HuH-7.5 (cell line): ENCODE measurements at places on chromosomes 12 and 14.

DNA sequence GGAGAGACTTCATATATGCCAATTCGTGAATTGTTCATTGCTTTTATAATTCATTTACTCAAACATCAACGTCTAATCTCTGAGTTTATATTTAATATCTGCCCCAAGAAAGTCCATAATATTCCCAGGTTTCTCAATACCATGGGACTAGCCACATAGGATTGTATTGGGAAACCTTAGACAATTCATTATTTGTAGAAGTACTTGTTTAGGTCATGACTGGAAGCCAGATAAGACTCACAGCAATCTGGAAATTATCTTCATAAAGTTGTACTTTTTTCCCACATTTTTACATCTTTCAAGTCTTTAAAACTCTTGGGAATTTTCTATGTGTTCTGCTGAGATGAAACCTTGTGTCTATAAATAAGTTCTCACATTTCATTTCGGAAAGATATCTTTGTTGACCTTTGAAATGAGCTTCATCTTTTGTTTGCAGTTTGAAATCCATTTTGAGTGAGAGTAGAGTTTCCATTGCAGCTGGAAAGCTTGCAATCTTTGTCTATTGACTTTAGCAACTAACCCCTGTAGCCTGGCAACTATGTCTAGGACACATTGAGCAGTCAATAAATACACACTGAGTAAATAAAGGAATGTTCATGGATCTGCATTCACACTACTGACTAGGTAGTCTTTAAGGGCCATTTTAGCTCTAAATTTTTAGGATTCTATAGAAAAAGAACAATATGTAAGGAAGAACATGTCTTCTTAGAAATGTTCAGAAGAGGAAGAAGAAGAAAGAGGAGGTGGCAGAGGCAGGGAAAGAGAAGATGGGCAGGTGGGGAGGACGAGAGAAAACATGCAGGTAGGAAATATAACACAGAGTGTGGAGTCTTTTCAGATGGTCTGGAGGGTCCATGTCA, 154.4 kb downstream of the LRIG3 start:
- DNase-seq: peak; percentile 19

DNA sequence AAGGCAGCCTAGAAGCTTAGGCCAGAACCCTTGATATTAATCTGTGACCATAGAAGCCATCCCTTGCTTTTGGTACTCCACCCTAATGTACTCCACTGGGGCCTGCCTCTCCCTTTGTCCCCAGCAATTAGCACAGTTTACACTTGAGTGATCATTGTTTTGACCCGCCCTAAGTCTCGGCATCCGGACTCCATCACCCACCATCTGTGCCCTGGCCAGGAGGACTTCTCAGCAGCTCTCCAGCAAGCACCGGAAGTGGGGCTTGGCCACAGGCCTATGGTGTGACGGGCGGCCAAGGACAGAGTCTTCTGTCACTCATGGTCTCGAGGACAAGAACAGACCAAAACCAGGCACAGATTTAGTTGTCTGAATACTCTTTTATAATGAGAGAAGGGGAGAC, 126.5 kb upstream of the NTF3 start:
- DNase-seq: no peak

- no peak for DNase-seq
These were observed 573.2 kb downstream of the PRKD1 start for GRCh38 chr14:29354486-29354885.

GRCh38 chr14:94640721-94641631, 28.8 kb downstream of the SERPINA3 start:
- no peak for DNase-seq

GRCh38 chr14:43503508-43503907, 1003.6 kb downstream of the FSCB start:
- no peak for DNase-seq

- no peak for DNase-seq
These were observed 15.5 kb upstream of the TSPAN9 start for GRCh38 chr12:3061501-3062215.

DNA sequence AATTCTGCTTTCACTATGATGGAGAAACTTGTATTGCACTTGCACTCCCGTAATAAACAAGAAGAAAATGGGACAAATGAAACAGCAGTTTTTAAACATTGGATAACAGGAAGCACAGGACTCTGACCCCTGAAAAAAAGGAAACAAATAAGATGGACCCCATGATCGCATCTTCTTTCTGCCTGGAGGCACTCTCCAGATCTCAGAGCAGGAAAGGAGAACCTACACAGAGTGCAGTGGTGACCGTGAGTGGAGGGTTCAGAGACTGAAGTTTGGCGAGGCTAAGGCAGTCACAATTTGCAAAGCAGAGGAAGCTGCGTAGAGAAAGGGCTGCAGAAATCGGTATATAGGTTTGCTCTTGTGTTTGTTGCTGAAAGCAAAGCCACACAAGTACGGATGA, 6.1 kb upstream of the FGF6 start:
- DNase-seq: no peak

DNA sequence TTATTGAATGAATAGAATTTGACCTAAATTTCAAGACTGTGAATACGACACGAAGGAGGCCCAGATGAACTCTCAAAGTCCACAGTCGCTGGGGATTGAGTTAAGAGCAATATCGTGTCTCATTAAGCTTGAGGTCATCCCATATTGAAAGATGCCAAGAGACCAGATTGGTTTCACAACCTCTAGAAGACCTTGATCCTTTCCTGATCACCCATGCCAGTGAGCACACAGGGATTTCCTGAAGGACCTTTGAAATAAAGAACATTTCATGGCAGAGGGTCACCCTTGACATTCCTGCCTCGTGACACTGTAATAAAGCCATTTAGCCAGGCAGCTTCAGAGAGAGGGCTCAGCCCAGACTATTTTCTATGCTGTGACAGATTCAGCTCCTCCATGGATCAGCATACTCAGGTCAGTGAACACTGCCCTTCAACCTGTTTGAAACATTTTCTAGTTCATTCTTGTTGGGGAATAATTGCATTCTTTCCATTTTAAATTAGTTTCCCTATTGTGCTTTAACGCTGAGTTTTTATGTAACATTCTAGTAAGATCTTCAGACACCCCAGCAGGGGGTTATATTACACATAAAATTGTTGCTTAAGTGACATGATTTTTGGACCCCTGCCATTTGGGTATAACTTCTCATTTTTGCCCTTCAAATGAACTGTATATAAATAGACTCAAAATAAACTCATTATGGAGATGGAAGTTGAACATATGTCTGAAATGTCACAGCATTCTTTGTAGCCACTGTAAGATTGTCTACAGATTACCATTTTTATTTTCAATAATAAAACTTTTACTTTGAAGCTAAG, 213.2 kb downstream of the C12orf50 start:
- DNase-seq: no peak

GRCh38 chr12:59847127-59847526, 251.3 kb downstream of the SLC16A7 start:
- no peak for DNase-seq

DNA sequence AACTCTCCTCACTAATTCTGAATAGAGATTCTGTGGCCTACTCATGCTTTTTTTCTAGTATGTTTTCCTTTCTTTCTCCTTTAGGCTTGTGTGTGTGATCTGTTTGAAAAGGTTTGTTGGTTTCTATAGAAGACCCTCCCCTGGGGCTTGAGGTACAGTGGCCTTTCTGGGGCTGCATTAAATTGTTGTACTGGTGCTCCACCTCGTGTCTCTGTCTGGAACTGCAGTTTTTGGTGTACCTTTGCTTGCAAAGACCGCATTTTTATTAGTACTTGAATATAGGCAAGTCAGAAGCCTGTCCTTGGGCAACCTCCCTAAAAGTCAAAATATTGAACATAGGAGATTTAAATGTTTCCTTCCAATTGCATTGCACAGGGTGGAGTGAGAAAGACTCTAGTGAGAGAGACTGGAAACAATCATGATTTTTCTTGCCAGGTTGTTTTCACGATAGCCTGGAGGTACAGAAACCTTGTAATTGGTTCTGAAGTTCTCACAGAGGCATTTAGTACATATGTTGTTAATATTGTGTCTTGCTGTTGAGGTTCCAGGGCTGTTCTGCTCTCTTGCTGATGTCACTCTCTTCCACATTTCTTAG, 39.0 kb downstream of the SLCO1B1 start:
- peak; percentile 2 for DNase-seq

DNA sequence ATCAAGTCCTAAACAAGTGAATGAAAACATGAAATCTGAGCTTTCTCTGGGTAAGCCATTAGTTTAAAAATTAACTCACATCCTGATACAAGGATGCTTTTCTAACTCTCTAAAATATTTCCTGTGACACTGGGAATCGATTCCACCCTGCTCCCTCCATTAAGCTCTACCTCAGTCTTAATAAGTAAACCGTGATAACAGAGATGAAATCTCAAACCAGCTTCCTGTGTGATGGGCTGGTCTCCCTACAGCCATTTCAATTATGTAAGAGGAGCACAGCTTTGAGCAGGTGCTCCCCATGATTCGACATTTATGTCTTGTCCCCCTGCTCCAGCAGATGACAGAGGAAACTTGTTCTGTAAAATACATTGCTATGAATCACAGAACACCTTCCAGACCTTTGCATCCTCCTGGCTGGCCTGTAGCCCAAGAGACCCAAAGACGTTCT, 59.0 kb downstream of the GAS2L3 start:
- no peak for DNase-seq

GRCh38 chr12:77124767-77125166, 59.4 kb upstream of the E2F7 start:
- DNase-seq: no peak

- peak; percentile 74 for DNase-seq
These were observed 751 bp downstream of the P3H3 start for GRCh38 chr12:6828781-6829535.

GRCh38 chr12:49097381-49097780, 2.8 kb upstream of the DHH start:
- DNase-seq: no peak

DNA sequence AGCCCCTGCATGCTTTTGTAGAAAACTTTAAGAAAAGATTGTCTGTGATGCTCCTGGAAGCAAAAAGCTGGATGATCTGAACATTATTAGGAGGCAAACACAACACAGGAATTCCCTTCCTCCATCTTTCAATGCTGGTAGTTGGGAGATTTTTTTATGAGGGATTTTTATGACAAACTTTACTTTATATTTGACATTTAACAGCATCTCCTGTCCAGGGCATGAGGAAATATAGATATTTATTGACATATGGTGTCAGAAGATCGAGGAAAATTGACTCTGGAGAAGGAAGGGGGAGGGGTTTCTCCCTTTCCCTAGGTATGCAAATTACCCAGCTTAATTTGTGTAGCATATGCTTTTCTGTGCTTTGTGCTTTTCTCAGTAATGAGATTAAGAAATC, 37.8 kb upstream of the CISTR start:
- DNase-seq: no peak

GRCh38 chr12:3256103-3256631, 179.0 kb downstream of the TSPAN9 start:
- no peak for DNase-seq

- no peak for DNase-seq
These were observed 1.3 kb downstream of the SENP1 start for GRCh38 chr12:48104531-48104930.

DNA sequence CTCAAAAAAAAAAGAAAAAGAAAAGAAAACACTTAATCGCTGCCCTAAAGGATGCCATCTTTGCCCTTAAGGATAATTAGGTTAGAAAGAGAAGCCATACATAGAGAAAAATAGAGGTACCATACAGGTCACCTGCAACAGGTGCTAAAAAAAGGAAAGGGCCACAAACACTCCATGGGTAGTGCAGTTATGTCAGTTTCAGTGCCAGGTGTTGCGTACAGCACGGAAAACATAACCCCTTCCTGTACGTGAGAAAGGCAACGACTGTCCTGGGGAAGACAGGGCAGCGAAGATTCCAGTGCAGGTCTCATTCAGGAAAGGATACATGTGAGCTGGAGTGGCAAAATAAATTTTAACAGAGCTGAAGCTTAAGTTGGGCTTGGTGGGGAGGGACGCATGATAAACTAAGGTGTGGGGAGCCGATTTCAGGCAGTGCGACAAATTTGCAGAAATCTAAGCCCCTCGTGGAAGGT, 553 bp upstream of the DAZAP2 start:
- peak; percentile 39 for DNase-seq

GRCh38 chr12:32896432-32897280, at the start of gene PKP2:
Gene PKP2 (minus strand): TSS chr12:32896777. CDS start chr12:32896731, 46 bp downstream.
- peak; percentile 86 for DNase-seq

DNA sequence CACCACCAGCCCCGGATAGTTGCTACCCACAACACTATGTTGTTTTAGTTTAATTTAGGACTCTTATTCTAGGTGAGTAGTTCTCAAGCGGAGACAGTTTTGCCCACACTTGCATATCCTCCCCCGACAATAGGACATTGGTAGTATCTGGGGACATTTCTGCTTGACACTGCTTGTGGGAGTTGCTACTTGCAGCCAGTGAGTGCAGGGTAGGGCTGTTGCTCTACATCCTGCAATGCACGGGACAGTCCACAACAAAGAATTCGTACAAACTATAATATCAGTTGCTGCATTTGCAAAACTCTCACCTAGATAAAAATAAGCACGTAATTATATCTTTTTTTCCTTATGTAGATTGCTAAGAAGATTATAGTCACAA, 111.8 kb upstream of the DNM1L start:
- DNase-seq: no peak

- no peak for DNase-seq
These were observed 6.7 kb upstream of the ARID4A start for GRCh38 chr14:58291646-58292045.

GRCh38 chr12:52801773-52802172, 5.9 kb upstream of the KRT3 start:
- no peak for DNase-seq

GRCh38 chr12:70319605-70320004, 46.5 kb upstream of the KCNMB4 start:
- DNase-seq: no peak

DNA sequence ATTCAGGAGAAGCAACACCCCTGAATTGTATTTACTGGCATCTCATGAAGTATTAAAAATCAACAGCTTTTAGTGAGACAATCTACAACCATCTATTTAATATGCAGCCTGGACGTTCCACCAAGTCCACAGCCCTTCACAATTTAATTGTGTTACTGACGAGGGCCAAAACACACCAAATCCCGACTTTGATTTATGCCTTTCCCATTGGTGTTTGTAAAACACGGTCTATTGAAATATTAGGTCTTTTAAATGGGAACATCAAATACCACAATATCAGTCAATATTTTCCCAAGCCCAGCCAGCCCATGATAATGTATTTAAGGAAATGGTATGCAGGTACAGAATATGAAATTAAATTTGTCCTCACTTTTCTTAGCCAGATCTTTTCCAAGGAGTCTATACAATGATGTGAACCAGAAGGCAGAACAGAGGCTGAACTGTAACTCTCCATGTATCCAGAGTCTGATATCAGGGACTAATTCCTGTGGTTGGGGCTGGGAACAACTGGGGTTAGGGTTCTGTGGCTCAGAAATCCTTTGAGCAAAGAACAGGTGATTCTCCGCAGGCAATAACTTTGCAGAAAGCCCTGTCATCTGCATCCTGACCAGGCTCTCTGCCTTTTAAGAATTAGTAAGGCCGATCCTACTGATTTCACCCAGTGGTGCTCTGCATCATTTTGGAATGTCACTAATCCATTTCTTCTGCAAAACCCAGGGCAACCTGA, 179.3 kb upstream of the GZMB start:
- no peak for DNase-seq

GRCh38 chr14:61321385-61322010, at the start of gene PRKCH:
Gene PRKCH (plus strand): TSS chr14:61321579. CDS start chr14:61322102, 523 bp downstream.
- peak; percentile 65 for DNase-seq

- no peak for DNase-seq
These were observed 48.0 kb downstream of the PTHLH start for GRCh38 chr12:27924350-27925135.

- peak; percentile 22 for DNase-seq
These were observed 52.0 kb upstream of the RNU6-8 start for GRCh38 chr14:32254952-32255679.
